Stimulated activated naive CD8-positive, alpha-beta T cell treated with anti-CD3 and anti-CD28 coated beads, Interleukin-15, amount 100 ng/mL, for 72 hours (primary cell): ENCODE measurements at places on chromosomes 1 and 21.

GRCh38 chr1:105793536-105794146 is 1262.8 kb upstream of the PRMT6 start:
- DNase-seq: peak; percentile 2

DNA sequence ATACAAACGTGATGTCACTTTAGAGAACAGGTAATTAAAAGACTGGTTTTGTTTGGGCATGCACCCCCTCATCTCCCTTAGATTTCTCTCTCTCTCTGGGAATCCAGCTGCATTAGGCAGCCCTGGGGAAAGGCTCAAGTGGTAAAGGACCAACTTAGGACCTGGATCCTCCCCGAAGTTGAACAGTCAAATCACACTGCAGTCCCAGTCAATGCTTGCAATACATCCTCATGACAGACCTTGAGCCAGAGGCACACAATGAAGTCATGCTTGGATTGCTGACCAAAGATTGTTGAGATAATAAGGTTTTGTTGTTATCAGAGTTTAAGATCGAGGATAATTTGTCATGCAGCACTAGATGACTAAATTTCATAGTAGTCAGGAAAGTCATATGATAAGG is 1285.8 kb upstream of the NCAM2 start:
- DNase-seq: no peak

DNA sequence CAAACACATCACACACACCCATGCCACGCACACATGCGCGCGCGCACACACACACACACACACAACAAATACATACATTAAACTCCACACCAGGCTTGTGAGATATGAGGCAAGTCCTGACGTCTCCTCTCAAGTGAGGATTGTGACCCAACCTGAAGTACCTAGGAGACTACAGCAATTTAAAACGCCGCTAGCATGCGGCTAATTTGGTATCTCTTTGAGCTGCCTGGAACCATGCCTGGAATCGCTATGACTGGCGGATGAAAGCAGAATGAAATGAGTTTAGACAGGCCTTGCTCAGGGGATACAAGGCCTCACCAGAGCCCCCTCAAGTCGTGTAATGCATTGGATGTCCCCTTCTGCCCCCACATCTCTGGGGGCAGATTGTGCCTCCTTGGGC is 1.6 kb upstream of the RAB7B start:
- no peak for DNase-seq

- no peak for DNase-seq
Observed at GRCh38 chr21:45011911-45012661, 62.3 kb upstream of the ADARB1 start.

- no peak for DNase-seq
Observed at GRCh38 chr1:1162597-1163537, 10.8 kb upstream of the TTLL10 start.

- no peak for DNase-seq
Observed at GRCh38 chr1:19872190-19872589, 10.0 kb upstream of the OTUD3 start.

DNA sequence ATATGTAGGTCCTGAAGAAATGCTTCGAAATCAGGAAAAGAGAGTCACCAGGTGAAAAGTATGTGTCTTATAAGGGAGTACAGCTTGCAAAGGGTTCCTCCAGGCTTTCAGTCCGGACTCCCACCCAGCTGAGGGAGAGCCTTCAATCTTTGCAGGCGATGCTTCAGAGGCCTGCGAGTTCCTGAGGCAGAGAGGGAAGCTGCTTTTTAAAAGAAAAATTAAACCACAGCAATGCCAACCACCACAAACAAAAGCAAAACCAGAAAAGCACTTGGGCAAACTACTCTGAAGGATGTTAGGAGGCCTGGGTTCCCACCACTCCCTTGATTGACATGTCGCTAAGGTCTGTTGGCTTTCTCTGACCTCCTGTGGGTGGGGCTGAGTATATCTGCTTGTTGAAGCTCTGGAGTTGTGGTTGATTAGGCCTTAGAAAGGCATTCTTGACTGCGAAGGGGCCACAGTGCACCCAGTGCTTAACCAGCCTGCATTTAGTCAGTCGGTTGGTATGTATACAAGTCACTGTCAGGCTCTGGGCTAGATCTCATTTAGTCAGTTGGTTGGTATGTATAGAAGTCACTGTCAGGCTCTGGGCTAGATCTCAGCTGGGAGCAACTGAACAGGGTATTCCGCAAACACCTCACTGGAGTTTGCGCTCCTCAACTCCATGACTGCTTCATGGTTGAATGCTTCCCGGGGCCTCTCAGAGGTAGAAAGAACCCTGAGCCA is 1.2 kb downstream of the NIPAL3 start:
- DNase-seq: peak; percentile 50

GRCh38 chr1:83985048-83985447 is 13.9 kb downstream of the TTLL7 start:
- DNase-seq: no peak
